ENCODE measurements at places on chromosomes 7 and 10.

DNA sequence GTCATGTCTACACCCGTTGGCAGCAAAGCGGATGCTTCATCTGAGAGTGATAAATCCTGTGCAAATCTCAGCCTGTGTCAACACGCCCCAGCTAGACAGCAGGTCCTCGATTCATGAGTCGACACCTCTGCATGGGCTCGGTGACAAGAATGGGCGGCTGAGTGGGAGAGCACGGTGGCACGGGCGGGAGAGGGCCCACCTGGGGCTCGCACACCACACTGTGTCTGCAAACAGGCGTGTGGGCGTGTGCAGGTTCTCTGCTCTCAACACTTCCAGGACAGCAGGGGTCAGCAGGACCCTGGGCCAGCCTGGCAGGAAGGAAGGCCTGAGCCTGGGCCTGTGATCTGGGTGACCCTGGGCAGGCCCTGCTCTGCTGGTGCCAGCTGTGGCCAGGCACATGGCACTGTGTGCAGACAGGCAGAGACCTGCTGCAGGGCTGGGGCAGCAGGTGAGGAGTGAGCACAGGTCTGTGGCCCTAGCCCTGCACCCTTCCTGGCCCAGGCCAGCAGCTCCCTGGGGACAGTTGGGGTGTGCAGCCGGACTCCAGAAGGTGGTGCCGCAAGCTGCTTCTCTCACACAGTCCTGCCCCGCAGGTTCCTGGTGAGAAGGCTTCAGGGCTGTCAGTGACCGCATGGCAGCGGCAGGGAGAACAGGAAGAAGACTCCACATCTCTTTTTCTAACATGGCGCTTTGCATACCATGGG lies 216.4 kb downstream of the ELFN1 start:
- DNase-seq, result no peak

- DNase-seq, result no peak
These were observed 204.3 kb downstream of the MBL2 start for GRCh38 chr10:52568309-52568708.

- DNase-seq, result no peak
These were observed 154.1 kb downstream of the PIP4K2A start for GRCh38 chr10:22560096-22560912.

DNA sequence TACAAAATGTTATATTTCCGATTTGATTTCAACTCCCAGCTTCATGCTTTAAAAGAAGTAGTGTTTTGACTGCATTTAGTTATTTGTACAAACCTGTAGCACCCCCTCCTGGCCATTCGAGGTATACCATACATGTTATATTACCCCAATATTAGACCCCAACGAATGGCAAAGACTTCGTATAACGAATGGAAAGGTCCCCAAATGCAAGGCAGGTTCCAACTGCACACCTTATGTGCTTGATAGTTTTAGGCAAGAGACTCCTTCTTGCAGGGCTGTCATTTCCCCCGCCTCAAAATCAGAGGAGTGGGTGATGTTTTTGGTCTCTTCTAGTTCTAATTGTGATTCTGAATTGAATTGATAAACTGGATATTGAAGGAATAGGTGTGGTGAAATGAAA lies 101.1 kb upstream of the TARP start:
- peak; percentile 55 for DNase-seq

DNA sequence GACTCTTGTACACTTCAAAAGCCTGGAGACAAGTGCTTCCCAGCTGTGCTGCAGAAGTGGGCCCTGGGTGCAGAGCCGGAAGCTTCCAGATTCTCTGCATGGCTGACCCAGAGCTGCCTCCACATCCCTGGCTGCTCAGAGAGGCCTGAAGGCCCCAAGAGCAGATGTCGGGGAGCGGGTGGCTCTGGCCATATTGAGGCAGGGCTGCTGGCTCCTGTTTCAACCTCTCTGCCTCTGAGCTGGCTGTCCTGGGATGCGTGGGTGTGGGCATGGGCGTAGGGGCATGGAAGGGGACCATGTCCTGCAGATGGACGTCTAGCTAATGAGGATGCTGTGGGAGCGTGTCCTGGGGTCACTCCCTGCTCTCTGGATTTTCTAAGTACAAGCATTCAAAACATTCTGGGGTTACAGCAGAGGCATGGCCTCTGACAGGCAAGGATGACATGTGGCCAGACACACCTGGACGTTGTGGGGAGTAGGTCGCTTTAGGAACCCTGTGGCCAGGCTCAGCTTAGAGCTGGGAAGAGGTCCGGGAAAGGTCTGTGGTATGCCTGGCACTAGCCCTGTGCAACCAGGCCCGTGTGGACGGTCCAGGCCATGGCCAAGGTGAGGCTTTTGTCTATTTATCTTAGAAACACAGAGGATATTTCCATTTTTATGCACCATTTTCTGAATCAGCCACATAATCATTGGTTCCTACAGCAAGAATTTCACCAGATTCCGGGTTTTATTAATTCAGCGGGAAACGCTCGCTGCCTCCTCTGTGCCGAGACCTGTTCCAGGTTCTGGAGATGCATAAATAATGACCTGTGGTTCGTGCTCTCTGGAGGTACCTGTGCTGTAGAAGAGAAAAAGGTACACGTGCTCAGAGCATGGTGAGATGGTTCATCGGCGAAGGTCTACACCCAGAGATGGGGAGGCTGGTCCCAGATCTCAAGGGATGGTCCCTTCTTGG lies 361.1 kb downstream of the GLRX3 start:
- no peak for DNase-seq

DNA sequence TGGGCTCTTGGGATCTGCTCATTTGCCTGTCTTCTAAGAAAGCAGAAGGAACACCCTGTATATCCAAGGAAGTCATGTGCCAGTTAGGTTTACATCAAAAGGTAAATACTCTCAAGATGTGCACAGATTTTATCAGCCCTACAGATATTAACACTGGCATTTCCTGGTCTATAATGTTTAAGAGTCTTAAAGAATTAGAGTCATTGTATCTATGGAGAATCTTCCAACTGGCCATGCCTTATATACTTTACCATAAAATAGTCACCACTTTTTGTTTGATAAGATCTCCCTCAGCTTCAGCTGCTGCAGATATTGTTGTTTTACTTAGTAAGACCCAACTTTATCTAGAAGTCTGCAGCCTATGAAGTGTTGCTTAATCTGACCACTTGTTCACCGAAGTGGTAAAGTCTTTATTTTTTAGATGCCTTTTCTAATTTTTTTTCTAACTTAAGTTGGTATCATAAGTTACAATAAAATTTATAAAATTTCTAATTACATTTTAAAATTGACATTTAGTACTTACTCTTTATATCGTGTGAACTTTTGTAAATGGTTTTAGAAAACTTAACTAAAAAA lies 58.5 kb downstream of the CPED1 start:
- DNase-seq, result no peak

DNA sequence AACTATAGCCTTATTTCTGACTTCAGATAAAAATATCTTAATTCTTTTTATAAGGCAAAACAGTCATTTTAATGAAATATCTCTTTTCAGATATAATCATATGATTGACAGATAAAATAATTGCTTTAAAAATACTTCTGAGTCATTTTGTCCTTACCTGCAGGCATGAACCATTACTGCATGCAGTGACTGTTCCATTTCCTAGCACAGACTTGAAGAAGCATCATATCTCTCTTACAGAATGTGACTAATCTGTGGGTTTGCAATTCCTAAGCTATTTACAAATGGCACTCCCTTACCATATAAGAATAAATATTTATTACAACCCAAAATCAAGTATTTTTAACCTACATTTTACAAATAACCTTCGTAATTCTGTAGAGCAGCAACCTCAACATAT lies 120.7 kb downstream of the SRPK2 start:
- no peak for DNase-seq

- peak; percentile 46 for DNase-seq
These were observed 768 bp downstream of the CHCHD2 start for GRCh38 chr7:56105508-56105907.

- DNase-seq, result no peak
These were observed 53.0 kb upstream of the LRRC17 start for GRCh38 chr7:102859799-102860125.

DNA sequence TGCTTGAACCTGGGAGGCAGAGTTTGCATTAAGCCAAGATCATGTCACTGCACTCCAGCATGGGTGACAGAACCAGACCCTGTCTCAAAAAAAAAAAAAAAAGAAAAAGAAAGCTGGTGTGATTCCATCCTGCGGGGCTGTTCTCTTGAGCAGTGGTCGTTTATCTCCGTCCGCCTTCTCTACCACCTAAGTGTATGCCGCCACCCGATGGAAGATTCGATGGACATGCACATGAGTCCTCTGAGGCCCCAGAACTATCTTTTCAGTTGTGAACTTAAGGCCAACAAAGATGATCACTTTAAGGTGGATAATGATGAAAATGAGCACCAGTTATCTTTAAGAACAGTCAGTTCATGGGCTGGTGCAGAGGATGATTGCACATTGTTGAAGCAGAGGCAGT lies 65.7 kb downstream of the ABRAXAS2 start:
- no peak for DNase-seq

- DNase-seq, result no peak
These were observed 197.5 kb downstream of the MALRD1 start for GRCh38 chr10:19245889-19246752.

GRCh38 chr7:31883761-31884164 lies 186.4 kb downstream of the PDE1C start:
- DNase-seq, result no peak

DNA sequence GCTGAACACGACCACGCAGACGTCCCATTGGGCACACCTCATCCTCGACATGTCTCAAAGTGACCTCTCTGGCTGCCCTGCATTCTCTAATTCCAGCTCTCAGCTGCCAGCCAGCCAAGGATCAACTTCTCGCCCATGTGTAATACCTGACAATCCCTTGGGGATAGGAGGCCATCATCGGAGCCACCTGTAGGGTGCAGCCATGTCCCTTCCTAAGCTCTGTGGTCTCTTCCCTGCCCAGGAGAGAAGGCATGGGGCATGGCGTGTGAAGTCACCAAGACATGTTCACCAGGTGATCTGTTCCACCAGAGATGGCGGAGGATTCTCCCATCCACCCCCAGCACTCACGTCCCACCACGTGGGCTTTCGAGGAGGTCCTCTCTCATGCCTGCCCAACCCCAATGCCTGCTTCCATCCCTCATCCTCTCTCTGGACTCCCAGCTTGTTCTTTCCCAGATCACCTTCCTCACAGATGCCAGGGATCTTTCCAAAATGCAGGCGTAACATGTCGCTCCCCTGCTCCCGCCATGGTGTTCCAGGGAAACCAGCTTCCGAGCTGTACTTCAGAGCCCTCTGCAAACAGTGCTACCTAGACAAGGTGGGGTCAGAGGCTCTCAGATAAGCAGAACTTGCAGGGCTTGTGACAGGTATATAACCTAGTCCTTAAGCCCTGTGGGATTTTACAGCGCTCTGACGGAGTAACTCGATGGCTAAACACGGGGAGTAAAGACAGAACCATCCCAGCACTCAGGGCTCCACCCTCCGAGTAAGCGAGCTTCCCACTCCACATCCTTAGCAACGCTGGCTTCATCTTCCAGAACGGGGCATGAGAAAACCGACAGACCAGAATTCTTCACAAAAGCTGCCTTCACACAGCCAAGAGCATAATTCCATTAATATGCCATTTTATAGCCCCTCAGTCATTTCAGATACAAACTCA lies 41.1 kb downstream of the BRI3 start:
- no peak for DNase-seq

GRCh38 chr7:125857606-125858005 lies 928.0 kb upstream of the POT1 start:
- DNase-seq, result no peak

DNA sequence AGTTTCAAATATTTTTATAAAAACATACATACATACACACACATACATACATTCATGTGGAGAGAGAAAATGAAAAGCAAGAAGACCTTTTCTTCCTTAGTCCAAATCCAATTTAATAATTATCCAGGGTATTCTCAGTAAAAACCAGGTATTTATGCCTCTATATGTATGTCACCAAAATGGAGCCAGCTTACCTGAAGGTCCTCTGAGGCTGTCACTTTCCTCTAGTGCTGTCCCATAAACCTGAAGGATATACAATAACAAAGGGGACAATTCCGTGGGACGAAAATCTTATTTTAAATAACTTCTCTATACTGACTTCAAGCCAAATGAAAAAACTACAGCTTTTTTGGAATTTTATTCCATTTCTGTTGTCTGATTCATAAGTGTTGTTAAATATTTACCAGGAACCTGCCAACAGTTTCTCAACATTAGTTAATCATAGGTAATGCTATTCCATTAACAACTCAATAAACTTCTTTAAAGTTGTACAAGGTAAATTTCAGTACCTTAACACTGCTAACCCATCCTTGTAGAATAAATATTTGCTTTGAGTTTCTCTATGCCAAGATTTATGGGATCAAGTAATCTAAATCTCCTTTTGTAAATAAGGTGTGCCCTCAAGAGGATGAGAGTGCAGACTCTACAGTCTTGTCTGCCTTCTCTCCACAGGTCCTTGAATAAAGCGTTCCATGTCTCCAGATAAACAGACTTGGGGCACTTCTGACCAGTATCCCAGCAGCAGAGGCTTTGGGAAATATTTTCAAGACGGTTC lies 260.3 kb downstream of the AHR start:
- DNase-seq, result no peak

DNA sequence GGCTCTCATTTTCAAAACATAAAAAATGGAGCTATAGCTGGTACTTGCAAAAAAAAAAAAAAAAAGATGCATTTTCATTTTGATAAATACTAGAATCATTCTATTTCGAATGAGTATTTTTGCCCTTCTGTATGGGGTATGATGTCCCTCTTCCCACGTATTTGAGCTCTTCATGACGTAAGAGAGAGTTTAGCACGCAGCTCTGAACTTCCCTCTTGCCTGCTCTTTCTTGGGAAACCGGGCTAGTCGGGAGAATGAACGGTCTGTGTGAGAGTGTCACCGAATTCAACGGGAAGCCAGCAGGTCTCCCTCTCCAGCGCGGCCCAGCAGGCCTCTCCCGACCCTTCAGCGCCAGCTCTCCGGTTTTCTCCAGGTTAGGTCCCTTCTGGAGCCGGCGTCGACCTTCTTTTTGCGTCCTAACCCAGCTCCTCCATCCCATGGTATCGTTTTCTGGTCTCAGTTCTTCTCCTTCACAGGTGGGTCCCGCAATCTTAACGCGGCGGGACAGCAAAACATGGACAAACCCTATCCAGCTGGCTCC lies 159.2 kb upstream of the PITRM1 start:
- no peak for DNase-seq

GRCh38 chr7:132270517-132270916 lies 305.8 kb downstream of the PLXNA4 start:
- DNase-seq, result no peak

- no peak for DNase-seq
These were observed 6.4 kb upstream of the NT5C2 start for GRCh38 chr10:103199488-103199887.

Data from CD4-positive, alpha-beta T cell treated with Interleukin-4 for 1 hour (primary cell).